ENCODE measurements at places on chromosomes 5 and 9. TPM values are rescaled to one million over a fixed set of nuclear protein-coding genes. Genes with fewer than 3 reads are reported as not detected.

DNA sequence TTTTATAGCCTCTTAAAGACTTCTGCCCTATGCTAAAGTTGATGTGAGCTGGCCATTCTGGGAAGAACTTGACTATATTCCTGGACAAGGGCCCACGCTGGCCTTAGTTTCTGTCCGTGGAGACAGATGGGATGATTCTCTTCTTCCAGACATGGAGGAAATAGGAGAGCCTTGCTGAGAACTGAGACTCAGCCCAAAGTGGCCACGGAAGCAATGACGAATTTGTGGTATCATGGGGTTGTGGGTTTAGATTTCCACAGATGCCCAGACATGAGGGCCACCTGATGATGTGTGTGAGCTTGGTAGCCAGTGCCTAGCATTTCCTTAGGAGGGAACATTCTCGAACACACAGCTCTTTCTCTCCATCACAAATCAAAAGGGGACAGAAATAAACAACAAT is 309.1 kb downstream of the NSG2 start:
- DNase-seq, result no peak

Gene LIFR
- total RNA-seq, result 70.8 TPM

Gene MSH3
- 19.3 TPM for total RNA-seq

- no peak for DNase-seq
These were observed 99.4 kb upstream of the C9orf72 start for GRCh38 chr9:27672718-27673117.

- DNase-seq, result no peak
These were observed 4.8 kb downstream of the DENND1A start for GRCh38 chr9:123925161-123925560.

Data from skin of body (tissue), 3 donors.